ENCODE measurements at places on chromosomes 2 and 18. TPM values are rescaled to one million over a fixed set of nuclear protein-coding genes. Genes with fewer than 3 reads are reported as not detected.

The SGPP2 gene
- total RNA-seq, result not detected

The PXDN gene
- 521 TPM for total RNA-seq

The GCG gene
- total RNA-seq, result not detected

The MZT2B gene
- 152 TPM for total RNA-seq

The SERPINB2 gene
- total RNA-seq, result not detected

The TTR gene
- total RNA-seq, result not detected

The RIT2 gene
- not detected for total RNA-seq

The SMC6 gene
- total RNA-seq, result 28.8 TPM

The VWC2L gene
- not detected for total RNA-seq
